NCI-H187 (cell line): ENCODE measurements at places on chromosomes 1 and 21.
A peak's percentile ranks its signal among the peaks of the same experiment; 100 is the strongest.

GRCh38 chr1:198788561-198789064 lies 149.8 kb downstream of the PTPRC start:
- DNase-seq, result no peak

DNA sequence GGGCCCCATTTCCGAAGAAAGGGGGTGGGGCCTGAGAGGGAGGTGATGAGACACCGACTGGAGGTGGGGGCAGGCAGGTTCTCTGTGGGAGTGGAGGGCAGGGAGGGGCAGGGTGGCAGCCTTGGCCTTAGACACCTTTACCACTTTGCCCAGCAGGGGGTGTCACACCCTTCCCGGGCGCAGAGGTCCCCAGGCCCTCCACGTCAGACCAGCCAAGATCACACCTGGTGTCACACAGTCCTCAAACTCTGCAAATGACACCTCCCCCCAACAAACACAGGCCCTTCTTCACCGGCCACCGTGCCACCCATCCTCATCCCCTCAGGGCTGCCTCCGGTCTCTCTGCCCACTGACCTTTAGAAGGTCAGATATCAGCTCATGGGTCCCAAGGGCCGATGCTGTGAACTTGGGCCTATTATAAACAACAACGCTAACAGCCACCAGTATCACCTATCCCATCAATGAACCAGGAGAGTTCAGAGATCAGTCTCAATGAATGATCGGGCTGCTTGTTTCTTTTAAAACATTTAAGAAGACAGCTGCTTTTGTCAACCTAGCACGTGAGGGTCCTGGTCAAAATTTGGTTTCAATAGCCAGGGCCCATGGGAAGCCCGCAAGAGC lies 103.9 kb downstream of the CASZ1 start:
- no peak for DNase-seq

GRCh38 chr1:177476676-177477075 lies 305.9 kb downstream of the BRINP2 start:
- DNase-seq, result no peak

DNA sequence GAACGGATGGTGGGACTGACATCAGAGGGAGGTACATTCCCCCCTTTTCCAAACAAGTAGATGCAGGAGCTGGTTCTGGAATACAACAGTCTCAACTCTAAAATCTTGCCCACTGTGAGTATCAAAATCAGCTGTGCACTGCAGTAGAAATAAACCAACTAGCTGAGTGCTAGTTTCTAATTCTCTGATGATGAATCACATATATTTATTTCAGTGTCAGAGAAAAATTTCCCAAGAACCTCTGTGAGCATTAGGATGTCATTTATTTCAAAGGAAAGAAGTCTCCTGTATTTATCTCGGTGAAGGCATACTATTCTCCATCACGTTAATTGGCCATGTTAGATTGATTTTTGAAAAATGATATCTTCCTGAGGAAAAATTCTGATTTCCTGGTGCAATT lies 67.1 kb downstream of the LHX9 start:
- DNase-seq, result no peak

- no peak for DNase-seq
Observed at GRCh38 chr1:8563944-8564537, 246.1 kb downstream of the SLC45A1 start.

- no peak for DNase-seq
Observed at GRCh38 chr1:168739908-168740307, 10.9 kb upstream of the DPT start.

- no peak for DNase-seq
Observed at GRCh38 chr1:12161662-12162458, 4.9 kb upstream of the TNFRSF1B start.

GRCh38 chr21:31351438-31351837 lies 7.4 kb upstream of the TIAM1 start:
- no peak for DNase-seq

DNA sequence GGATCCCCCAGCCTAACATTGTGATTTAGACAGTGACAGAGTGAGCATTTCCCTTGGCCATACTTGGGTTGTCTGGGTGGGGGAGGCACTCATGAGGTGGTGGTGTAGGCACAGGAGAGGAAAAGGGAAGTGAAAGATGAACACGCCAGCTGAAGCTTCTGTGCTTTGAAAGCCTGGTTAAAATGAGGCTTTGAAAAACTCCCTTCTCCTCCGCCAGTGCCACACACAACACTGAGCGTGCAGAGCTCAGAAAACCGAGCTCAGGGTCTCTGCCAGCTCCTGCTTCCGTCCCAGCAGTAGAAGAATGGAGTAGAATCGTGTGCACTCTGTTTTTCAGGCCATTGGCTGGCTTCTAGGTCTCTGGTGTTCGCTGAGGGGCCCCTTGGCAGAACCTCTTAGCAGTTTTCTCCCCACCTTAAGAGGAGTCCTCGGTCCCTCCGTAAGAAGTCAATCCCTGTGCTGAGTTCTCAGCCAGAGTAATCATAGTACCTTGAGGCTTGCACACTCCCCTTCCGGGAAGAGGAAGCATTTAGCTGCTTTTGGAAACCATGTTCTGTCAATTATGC lies 12.9 kb downstream of the PLEKHM2 start:
- DNase-seq, result no peak

- DNase-seq, result no peak
Observed at GRCh38 chr1:170369000-170369399, 163.0 kb upstream of the GORAB start.

DNA sequence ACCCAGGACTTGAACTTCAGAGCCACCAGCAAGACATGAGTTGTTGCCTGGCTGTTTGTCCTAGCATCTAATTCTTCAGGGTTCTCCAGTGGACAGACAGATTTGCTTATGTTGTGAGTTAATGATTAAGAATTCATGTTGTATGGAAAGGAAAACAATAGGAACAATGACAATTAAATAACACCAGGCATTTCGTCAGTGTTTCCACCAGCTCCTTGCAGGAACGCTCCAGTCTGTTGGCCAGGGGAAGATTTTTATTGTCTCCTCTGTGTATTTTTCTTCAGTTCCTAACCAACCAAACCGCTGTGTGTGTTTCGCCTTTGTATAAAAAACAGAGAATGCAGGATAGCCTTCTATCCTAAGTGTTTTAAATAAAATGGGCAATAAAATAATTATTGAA lies 64.4 kb upstream of the PTGFR start:
- DNase-seq, result no peak

DNA sequence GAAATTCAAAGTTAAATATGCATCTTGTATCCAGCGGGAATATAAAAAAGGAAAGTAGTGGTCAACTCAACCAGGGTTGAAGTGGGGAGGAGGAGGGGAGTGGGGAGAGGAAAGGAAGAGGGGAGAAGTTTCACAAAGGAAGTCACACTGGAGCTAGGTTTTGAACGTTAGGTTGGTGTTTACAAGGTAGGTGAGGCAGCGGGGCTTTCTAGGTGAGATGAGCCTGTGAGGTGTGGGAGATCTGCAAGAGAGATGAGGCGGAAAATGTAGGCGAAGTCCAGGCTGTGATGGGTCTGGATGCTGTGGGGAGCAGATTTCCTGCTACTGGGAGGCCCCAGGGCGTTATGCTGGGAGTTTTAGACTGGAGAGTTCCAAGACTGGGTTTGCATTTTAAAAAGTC lies 36.1 kb upstream of the IL20 start:
- DNase-seq, result no peak

- DNase-seq, result no peak
Observed at GRCh38 chr21:32207406-32207716, 71.5 kb downstream of the MIS18A start.

DNA sequence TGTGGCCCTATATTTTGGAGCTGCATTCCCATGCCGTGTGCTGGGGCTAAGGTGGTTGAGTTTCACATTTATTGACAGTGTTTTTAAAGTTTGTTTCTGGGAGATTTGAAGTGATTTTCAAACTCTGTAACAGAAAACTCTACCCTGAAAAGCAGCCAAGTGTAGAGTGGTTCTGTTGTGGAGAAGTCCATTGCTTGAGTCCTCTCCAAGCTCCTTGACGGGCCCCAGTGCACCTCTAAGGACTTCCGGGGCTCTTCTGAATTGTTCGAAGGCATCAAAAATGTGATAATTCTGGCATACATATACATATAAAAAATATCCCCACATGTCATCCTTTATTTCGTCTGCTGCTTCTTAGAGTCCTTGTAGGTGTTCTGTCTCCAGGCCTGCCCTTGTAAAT lies 5.0 kb downstream of the MYOCOS start:
- no peak for DNase-seq

DNA sequence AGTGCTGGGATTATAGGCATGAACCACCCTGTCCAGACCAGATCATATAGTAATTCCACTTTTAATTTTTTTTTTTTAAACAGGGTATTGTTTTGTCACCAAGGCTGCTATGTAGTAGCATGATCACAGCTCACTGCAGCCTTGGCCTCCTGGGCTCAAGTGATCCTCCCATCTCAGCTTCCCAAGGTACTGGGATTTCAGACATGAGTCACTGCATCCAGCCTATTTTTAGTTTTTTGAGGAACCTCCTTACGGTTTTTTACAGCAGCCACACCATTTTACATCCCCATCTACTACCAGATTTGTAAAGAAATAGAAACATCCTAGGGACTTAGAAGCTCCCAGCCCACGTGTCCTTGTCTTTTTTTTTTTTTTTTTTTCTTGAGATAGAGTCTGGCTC lies 24.0 kb downstream of the L1TD1 start:
- DNase-seq, result no peak

DNA sequence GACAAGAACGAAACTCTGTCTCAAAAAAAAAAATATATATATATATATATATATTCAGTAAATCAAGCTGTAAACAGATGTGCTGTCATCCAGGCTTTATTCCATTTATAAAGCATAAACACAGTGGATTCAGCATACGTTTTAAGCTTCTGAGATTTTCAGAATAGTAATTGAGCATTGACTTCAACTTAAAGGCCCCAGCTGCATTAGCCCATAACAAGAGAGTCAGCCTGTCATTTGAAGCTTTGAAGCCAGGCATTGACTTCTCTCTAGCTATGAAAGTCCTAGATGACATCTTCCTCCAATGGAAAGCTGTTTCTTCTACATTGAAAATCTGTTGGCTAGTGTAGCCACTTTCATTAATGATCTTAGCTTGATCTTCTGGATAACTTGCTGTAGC lies 6.6 kb downstream of the KPNA6 start:
- no peak for DNase-seq

- no peak for DNase-seq
Observed at GRCh38 chr1:228405979-228406228, 731 bp downstream of the TRIM11 start.

GRCh38 chr1:67824766-67825165 lies 8.5 kb downstream of the GNG12 start:
- DNase-seq, result no peak

DNA sequence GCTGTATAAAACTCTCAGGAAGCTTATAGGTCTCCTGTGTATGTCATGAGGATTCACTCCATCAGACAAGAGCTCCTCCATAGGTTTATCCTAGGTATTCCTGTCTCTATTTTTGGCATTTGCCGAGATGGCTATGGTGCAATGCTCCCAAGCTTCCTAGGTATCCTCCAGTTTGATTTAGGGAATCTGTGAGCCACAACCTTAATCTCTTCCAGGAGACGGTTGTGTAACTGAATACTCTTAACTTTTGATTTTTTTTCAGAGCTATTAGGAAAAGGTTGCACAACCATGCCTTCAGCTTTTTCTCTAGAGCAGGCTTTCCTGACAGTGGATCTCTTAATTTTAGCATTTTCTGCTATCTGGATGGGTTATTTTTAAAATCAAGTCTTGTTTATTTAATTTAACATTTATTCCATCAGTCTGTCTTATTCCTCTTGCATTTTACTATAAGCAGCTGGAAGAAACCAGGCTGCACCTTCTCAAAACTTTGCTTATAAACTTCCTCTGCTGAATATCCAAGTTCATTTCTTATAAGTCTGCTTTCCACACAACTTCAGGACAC lies 69.4 kb upstream of the BACE2 start:
- DNase-seq, result no peak

DNA sequence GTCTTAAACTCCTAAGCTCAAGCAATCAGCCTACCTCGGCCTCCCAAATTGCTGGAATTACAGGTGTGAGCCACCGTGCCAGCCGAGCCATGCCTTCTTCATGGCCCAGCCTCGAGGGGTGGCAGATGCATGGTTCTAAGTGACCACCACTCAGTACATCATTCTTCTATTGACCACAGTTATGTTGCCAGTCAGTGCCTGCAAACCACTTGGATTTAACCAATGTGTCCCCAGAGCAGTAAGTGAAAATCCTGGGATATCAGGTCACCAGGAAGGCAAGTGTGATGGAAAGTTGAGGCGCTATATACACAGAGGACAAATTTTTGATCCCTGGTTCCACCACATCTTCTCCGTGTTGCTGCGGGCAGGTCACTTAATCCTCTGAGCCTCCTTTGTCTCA lies 37.0 kb upstream of the RD3 start:
- DNase-seq, result no peak

DNA sequence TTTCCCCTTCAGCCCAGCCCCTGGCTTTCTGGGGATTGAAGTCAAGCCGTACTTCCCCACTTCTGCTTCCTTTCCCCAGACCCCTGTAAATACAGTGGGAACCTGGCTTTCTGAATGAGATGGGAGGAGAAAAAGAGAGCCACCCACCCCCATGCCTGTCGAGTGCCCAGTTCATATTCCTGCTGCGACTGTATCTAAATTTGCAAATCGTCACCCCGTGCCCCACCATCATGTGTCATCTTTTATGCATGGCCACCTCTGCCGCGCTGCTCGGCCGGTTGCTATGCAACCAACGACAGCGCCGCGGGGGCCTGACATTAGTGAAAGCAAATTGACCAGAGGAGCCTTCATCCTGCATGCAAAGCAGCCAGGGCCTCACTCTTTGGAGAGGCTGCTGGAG lies 143.0 kb downstream of the ELAVL4 start:
- DNase-seq, result peak; percentile 14

DNA sequence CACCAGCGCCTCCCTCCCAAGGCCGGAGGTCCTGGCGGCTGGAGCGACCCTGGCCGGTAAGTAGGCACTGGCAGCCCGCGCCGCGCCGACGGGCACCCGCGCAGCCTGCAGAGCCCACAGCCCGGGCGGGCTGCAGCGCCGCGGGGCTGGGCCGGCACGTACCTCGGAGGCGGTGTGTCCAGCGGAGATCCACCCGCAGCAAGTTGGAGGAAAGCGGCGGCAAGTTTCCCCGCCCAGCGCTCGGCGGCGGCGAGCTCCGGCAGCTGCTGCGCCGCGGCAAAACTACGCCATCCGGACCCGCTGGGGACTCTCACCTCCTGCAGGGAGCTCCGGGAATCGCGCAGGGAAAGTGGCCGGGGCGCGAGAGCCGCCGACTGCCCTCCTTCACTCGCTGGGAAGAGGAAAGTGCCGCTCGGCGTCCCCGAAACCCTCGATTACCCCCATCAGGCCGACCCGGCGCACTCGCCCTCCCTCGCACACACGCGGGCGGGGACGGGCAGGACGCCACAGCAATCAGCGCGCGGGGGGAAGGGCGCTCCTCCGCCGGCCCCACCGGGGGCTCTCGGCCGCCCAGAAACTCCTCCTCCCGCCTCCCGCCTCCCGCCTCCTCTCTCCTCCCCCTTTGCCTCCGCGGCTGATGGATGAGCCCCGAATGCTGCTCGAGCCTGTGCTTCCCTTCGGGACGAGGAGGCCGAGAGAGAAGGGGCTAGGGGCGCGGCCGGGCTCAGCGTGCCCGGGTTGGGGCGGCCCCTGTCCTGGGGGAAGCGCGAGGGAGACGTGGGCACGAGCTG lies at the start of gene TGFBR3:
Gene TGFBR3 (minus strand): TSS at position 436 of the 791 bp plus-strand sequence. CDS start 24,620 bp downstream, outside the sequence.
- DNase-seq, result no peak

- no peak for DNase-seq
Observed at GRCh38 chr21:14080764-14081096, 130.0 kb downstream of the LIPI start.

GRCh38 chr1:100217834-100218233 lies 31.8 kb downstream of the DBT start:
- no peak for DNase-seq

GRCh38 chr1:232542633-232543593 lies 87.0 kb downstream of the SIPA1L2 start:
- DNase-seq, result no peak
